ENCODE measurements at places on chromosomes 7 and 10.

- DNase-seq = no peak
Observed at GRCh38 chr7:79984210-79984609, 150.4 kb upstream of the GNAI1 start.

DNA sequence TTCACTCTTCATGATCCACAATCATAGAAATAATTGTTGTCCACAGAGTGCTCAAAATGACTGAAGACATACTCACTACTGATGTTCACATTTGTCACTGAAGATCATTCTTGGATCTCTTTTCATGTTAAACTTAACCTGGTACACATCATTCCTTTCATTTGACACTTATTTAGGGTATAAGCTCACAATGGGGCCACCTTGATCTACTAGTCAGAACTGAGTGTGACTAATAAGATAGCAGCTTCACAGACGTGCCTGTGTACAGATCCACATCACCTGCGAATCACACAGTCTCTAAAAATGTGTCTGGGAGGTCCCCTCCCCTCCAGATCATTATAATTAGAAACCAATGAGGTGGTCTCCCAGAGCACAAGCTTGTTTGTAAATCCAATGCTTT lies 21.8 kb downstream of the GAD2 start:
- DNase-seq = no peak

DNA sequence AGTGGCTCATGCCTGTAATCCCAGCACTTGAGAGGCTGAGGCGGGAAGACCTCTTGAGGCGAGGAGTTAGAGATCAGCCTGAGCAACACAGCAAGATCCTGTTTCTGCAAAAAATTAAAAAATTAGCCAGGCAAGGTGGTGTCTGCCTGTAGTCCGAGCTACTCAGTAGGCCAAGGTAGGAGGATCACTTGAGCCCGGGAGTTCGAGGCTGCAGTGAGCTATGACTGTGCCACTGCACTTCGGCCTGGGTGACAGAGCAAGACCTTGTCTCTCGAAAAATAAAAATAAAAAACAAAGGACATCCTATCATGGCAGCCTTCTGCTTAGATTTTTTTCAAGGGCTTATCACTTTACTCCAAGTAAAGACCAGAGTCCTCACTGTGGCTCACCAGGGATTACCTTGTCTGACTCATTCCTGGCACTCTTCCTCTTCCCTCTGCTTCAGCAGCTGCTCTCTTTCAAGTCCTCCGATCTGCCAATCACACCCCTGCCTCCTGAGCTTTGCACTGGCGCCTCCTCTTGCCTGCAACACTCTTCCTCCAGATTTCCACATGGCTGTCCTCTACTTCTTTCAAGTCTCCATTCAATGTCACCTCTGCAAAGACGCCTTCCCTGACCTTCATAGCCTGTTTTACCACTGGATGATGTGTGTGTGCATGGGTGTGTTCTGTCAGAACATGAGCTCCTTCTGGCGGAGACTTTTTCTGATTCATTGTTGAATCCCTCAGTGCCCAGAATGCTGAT lies 7.7 kb downstream of the PRTFDC1 start:
- no peak for DNase-seq

- no peak for DNase-seq
Observed at GRCh38 chr7:94205529-94205928, 189.2 kb upstream of the COL1A2 start.

- no peak for DNase-seq
Observed at GRCh38 chr10:33612551-33612950, 278.1 kb upstream of the NRP1 start.

DNA sequence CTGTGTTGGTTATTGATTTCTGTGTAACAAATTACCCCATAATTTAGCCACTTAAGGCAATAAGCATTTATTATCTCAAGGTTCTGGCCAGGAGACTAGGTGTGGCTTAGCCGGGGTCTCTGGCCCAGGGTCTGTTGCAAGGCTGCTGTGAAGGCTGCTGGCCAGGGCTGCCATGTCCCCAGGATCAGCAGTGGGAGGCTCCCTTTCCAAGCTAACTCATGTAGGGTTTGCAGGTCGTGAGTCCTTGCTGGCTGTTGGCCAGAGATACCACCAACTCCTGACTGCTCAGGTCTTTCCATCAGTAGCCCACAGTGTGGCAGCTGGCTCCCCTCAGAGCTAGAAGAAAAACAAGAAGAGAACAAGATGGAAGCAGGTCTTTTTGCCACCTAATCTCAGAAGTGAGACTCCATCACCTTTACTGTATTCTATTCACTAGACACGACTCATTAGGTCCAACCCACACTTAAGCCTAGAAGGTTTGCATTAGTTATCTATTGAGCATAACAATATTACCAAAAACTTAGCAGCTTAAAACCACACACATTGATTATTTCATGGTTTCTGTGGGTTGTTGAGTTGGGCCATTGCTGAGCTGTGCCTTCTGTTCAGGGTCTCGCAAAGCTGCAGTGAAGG lies 185.6 kb downstream of the PFKFB3 start:
- no peak for DNase-seq

DNA sequence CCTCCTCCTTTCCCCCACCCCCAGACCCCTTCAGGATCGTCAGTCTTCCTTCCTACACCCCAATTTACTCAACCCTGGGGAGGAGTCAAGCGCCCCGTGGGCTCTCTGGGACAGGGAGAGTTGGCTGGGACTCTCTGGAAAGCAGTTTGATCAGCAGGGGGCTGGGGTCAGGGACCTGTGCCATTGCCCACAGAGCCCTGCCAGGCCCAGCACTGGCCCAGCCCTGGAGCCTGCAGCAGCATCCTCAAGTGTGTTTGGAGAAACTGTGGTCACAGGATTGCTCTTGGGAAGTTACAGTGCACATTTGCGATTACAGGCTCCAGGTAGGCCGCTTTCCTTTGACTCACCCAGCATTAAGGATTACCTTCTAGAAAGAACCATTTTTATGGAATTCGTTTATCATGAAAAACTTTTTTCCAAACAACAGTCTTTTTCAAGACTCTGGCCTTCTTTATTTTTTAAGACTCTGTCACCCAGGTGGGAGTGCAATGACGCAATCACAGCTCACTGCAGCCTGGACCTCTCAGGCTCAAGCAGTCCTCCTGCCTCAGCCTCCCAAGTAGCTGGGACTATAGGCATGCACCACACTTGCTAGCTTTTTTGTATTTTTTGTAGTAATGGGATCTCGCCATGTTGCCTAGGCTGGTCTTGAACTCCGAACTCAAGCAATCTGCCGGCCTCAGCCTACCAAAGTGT lies 50.7 kb downstream of the CHST3 start:
- DNase-seq = no peak

DNA sequence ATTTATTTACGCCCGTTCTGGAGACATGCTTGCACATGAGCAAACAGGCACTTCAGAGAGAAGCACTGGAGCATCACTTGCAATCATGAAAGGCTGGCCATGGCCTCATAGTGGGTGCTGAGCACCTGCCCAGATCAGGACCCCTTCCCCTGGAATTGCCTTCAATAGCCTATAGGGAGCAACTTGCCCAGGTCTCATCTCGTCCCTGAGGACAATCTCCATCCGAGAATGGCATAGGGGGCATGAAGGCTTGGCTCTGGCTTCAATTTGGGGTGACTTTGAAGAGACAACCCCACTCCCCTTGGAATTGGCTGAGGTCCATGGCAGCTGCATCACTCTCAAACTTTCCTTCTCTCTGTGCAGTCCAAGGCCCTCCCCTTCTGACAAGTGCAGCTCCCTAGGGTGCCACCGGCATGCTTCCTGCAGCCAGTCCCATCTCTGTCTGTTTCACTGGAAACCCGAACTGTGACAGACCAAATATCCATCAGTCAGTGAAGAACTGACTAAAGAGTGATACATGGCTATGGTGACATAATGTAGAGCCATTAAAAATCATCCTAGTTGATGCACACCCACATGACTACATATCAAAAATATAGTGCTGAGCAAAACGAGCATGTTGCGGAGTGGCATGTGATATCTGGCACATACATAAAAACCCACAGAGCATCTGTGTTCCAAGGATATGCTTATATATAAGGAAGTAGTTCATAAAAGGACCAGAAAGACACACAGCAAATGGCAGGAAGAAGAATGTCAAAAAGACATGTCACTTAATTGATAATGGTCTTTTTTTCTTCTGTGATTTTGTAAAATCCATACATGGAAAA lies 12.4 kb downstream of the GDF2 start:
- DNase-seq = peak; percentile 42

DNA sequence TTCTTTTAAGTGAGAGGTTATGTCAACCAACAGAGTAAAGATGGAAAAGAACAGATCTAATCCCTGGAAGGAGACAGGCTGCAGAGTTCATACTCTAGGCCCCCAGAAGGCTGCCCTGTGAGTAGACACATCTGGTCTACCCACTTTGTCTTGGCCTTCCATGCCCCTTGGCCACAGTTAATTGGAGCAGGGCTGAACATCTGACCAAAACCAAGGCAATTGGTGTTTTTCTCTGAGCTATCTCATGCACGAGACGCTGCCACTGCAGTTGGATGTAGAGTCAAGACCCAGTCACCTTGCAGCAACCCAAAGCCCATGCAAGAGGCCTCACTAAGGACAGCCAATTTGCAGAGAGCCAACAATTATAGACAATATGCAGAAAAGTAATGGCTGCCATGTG lies 9.0 kb downstream of the MYOF start:
- DNase-seq = no peak

- DNase-seq = peak; percentile 86
Observed at GRCh38 chr7:131106681-131107336, 220.9 kb upstream of the MKLN1 start.

DNA sequence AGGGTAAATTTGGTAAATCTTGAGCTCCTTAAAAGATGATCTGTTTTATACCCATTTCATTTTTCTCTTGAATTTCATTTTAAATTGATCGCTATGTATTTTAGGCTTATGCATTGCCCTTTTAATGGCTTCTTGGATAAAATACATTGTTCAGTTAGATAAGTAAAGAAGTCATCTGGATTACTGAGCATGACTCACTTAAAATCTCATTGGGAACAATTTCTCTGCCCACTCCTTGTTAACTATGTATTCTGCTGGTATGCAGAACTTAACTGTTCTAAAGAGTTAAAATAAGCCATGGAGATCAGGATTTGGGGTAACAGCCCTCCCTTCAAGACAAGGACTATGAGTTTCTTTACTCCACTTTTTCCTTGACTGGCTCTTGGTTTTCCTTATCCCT lies 134.2 kb downstream of the SND1 start:
- DNase-seq = no peak

DNA sequence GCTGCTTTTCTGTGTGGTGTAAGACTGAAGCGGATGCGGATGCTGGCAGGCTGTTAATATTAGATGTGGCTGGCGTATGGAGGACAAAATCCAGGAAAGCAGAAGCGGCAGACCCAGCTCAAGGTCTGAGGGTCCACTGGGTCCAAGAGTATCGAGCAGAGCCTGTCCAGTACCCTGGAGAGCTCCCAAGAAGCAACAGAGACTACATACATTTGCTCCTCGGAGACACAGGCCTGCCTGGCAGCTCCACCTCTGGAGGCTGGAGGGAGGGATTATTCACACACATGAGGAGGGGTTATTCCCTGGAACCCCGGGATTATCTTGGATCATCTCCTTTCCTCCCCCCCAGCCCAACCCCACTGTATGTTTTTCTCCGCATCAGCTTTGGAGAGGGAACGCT lies 31.3 kb upstream of the LOXL4 start:
- DNase-seq = peak; percentile 23

- no peak for DNase-seq
Observed at GRCh38 chr10:52064084-52064845, 249.8 kb upstream of the DKK1 start.
